Peyer's patch (tissue), 4 donors: ENCODE measurements at places on chromosomes 12 and 14.

GRCh38 chr14:36014236-36014635 is 162.3 kb downstream of the PTCSC3 start:
- no peak overlapping the region for H3K4me3 ChIP-seq
- H3K27ac ChIP-seq: no peak overlapping the region
- H3K27me3 ChIP-seq: no peaks in the 10 kb centered on the region
- DNase-seq: no peak

- peak; percentile 31 for DNase-seq
- no peaks in the 10 kb centered on the region for H3K36me3 ChIP-seq
- H3K4me3 ChIP-seq: peak overlapping the region; percentile 83
- H3K27ac ChIP-seq: peak overlapping the region; percentile 96
Observed at GRCh38 chr12:68613209-68613904, 2.7 kb downstream of the RAP1B start.

DNA sequence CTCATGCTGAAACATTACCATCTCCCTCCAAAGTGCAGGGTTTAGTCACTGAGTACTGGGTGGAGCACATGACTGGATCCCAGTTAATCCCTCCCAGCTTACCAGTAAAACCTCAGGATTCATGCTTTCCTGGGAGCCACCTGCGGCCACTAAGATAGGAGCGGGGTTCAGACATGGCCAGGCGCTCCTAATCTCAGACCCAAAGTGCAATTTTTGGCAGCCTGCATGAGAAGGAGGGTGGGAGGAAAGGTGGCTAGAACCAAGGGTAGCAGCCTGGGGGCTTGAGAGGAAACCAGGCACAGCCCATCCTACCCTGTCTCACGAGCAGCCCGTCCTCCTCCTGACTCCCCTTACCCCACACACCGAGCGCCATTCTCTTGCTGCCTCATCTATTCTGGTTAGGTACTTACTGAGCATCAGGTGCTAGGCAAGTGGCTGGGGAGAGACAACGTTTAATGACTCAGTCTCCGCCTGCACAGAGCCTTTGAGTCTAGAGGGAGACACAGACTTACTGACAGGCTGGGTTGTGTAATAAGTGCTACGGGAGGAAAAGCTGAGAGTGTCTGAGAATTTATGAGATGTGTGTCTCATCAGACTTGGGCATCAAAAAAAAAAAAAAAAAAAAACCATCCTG is 9.9 kb downstream of the GPRC5A start:
- H3K4me3 ChIP-seq: no peak overlapping the region
- peak overlapping the region; percentile 64 for H3K27ac ChIP-seq
- no peaks in the 10 kb centered on the region for H3K4me1 ChIP-seq
- no peaks in the 10 kb centered on the region for H3K27me3 ChIP-seq

GRCh38 chr12:76878099-76878898 is 520 bp downstream of the CSRP2 start:
- peak overlapping the region; percentile 66 for H3K4me3 ChIP-seq
- DNase-seq: no peak
- no peaks in the 10 kb centered on the region for H3K27me3 ChIP-seq
- peak overlapping the region; percentile 78 for H3K27ac ChIP-seq
- H3K4me1 ChIP-seq: peaks cover 3% of the 10 kb centered on the region
- no peaks in the 10 kb centered on the region for H3K36me3 ChIP-seq
